ENCODE measurements at places on chromosomes 5 and 9. TPM values are rescaled to one million over a fixed set of nuclear protein-coding genes. Genes with fewer than 3 reads are reported as not detected.

ZFP2 gene
- 0.41 TPM for total RNA-seq

PTPN3 gene
- 6.6 TPM for total RNA-seq

OLFM1 gene
- total RNA-seq = 0.47 TPM

OBP2B gene
- total RNA-seq = not detected

NPDC1 gene
- total RNA-seq = 80.1 TPM

SLC9A3 gene
- 3.0 TPM for total RNA-seq

DNA sequence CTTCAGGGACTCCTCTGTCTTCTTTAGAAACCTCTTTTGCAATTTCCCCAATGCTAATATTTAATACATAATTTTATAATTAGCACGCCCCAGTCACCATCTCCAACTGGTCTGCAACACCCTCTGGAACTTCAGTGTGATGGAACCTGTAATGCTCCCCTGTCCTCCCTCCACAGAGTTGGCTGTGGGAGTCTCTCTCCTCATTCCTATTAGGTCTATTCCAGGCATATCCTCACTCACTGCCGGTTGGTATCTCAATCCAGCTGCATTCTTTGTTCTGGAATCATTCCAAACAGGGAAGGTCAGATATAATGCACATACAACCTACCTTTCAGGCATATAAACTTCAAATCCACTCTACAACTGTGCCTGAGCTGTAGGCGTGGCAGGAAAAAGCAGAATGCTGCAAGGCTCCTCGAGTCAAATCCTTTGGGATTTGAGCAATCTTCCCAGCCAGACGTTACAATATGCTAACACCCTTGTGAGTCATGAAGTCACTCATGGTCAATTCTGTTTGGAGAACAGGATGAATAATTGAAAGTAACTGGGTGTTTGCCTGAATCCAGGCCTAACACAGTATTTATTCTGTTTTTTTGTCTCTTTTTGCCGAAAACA, 293.8 kb downstream of the CWC27 start:
- DNase-seq = no peak

GRCh38 chr9:81363916-81364480, 325.3 kb downstream of the TLE1 start:
- DNase-seq = no peak

GRCh38 chr5:123138774-123139173, 49.7 kb downstream of the PRDM6 start:
- no peak for DNase-seq

DNA sequence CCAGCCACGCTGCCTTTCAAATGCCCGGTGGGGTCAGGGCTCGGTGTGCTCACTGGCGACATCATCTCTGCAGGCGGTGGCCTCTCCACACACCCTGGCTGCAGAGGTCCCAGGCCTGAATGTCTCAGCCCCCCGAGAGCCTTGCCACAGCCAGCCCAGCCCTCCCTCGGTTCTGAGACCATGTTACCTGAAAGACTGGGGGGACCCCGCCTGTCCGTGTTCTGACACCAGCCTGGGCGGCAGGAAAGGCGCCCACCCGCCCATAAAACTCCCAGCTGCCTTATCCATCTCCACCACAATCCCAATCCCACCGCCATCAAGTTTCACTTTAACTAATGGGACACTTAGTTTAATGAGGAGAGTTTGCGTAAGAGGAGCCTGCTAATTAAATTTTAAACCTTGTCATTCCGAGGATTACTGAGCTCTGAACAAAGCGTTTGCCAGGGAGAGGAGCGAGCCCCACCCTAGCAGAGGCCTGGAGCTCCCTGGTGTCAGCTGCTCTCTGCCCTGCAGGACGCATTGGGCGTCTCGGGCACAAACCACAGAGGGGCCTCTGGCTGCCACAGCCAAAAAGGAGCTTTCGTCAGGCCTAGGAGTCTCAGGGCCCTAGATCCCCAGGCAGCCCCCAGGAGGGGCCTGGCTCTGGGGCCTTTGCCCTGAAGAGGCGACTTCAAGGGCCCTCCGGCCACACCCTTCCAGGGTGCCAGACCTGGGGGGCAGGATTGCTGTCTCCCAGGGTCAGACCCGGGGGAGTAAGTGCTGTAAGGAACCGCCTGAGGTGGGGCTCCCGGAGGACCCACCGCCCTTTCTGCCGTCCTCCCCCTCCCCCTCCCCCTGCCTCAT, 15.3 kb downstream of the LHX3 start:
- no peak for DNase-seq

DNA sequence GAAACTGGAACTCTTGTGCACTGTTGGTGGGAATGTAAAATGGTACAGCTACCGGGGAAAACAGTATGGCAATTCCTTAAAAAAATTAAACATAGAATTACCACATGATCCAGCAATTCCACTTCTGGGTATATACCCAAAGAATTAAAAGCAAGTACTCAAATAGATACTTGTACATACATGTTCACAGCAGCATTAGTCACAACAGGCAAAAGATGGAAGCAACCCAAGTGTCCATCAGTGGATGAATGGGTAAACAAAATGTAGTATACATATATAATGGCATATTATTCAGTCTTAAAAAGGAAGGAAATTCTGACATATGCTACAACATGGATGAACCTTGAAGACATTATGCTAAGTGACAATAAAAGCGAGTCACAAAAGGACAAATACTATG, 7.4 kb upstream of the SLC22A5 start:
- no peak for DNase-seq

DNA sequence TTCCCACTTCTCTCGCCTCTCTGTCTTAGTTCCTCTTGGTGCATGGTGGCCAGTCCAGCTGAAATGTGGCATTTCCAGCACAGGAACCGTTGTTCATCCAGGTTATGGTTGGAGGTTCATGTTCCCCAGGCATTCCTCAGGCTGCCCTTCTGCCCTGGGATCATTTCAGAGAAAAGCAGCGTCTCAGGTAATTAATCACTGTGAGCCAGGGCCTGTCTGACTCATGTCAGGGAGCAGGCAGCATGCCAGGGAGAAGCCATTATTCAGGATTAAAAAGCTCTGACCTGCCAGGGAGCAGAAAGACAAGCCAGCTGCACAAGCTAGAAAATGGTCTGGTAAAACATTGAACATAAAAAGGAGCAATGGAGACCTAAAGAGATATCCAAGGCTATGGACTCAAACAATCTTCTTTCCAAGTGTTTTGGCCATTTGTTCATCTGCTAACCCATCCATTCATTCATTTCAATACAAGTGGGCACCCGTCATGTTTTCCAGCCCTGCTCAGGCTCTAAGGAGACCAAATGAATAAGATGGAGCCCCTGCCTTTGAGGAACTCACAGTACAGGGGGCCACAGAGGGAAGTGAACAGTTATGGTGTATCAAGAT, 241.4 kb downstream of the DRD1 start:
- DNase-seq = no peak

- no peak for DNase-seq
Observed at GRCh38 chr5:62773460-62773859, 194.8 kb downstream of the LRRC70 start.

GRCh38 chr5:131613423-131613822, 21.6 kb downstream of the RAPGEF6 start:
- DNase-seq = no peak

GRCh38 chr5:3002230-3002629, 250.8 kb upstream of the IRX2 start:
- DNase-seq = no peak

DNA sequence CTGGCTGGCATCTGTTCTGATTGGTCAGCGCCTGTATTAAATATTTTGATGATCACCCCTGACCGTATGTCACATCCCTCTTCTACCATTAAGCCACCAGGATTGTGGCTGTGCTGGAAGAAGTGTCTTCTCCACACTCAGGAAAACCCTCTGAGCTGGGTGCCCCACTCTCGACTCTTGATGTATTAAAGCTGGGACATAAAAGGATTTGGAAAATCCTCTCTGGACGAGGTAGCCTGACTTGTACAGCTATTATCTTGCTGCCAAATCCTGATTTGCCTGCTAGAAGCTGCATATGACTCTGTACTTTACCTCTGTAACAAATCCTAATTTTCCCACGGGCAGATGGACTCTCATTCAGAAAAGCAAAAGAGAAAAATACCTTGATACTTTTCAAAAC, 161.0 kb downstream of the SLC28A3 start:
- no peak for DNase-seq

GRCh38 chr5:57884346-57885102, 401.9 kb upstream of the ACTBL2 start:
- no peak for DNase-seq

DNA sequence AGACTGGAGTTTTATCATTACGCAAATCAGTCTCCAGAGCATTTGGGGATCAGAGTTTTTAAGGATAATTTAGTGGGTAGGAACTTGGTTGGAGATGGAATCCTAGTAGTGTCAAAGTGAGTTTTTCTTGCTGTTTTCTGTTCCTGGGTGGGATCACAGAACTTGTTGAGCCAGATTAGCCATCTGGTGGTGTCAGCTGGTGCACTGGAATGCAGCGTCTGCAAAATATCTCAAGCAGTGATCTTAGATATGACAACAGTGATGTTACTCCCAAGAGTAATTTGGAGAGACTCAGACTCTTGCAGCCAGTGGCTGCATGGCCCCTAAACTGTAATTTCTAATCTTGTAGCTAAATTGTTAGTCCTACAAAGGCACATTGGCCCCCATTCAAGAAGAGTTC, 1257.8 kb downstream of the MAT2B start:
- no peak for DNase-seq

GRCh38 chr9:121744687-121745395, 93.4 kb downstream of the DAB2IP start:
- DNase-seq = no peak

DNA sequence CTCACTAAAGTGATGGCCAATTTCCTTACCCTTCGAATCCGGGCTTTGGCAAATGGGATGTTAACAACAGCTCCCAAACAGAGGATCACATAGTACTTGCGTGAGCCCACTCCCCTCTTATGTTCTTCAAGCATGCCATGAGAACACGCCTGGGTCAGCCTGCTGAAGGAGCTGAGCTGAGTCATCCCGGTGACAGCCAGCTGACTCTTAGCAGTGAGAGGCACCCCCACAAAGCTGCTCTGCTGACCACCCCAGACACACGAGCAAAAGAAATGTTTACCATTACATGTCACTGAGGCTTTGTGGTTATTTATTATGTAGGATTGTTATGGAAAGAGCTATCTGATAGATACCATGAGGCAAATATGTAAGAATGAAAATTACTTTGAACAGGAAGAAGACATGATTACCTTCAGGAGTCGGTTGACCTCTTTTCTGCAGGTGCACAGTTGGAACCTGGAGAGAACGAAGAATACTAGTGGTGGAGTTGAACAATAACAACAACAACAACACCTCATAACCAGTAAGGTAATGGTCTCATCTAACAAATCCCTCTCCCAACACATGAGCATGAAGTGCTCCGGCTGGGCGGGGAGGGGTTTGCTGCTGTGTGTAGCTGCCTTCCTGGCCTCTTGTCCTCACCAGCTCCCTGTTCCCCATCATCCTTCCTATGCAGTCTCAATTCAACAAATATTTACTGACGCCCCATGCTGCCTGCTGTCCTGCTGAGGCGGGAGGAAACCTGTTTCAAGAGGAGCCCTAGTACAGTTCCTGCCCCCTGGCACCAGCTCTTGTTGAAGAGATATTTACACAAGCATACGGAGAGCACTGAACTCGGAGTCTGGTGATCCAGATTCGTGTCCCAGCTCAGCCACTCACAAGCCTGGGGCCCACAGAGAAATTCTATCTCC, 69.4 kb upstream of the LHFPL2 start:
- DNase-seq = no peak

- peak; percentile 66 for DNase-seq
Observed at GRCh38 chr5:14142827-14143545, at the start of gene TRIO. TSS of gene TRIO (plus strand) at chr5:14143342. CDS start at chr5:14143726, 384 bp downstream.

DNA sequence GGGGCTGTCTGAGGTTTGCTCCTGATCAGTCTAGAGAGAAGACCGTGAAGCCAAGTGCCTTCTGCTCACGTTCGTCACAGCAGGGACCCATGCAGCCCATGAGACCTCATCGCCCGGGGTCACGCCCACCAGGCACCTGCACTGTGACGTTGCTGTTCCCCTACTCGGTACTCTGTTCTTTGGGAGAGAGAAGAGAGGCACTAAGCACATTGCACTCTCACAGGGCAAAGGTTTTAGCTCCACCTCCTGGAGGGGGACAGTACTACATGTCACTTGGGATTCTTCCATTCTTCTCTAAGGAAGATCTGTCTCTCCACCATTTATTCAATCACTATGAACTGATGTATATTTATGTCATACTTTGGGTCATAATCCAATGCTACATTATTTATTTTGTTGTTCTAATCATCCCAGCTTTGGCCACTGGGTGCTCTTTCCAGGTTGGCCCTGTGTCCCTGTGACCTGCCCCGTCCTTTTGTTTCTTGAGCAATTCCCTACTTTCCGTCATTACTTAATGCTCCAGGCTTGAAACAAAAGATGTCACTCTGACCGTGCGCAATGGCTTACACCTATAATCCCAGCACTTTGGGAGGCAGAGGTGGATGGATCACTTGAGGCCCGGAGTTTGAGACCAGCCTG, 31.4 kb upstream of the BRD3 start:
- DNase-seq = peak; percentile 36

- DNase-seq = no peak
Observed at GRCh38 chr5:173246511-173246910, 11.5 kb upstream of the NKX2-5 start.
